ENCODE measurements at places on chromosomes 11 and 22.

DNA sequence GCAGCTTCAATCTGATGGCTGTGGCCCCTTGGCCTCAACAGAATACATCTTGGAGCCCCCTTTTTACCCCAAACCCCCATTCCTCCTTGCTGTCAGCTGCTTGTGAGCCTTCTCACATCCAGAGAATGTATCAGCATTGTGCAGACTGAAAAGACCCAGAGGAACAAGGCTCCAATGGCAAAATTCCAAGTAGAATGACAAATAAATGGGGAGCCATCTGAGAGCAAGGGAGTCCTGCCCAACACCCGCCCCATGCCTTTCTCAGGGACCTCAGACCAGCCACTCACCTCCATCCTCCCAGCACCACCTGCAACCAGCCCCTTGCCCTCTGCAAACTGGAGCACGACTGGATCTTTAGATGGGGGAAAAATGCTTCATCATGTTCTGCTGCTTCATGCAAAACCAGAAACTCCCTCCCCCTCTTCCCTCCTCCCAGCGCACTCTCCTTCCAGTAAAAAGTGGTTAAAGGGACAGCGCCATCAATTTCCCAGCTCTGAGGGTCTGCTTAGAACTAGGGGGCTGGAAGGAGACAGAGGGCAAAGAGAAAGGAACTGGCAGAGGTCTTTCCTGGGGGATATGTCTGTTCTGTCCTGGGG is 2.2 kb upstream of the NEFH start:
- DNase-seq: no peak

DNA sequence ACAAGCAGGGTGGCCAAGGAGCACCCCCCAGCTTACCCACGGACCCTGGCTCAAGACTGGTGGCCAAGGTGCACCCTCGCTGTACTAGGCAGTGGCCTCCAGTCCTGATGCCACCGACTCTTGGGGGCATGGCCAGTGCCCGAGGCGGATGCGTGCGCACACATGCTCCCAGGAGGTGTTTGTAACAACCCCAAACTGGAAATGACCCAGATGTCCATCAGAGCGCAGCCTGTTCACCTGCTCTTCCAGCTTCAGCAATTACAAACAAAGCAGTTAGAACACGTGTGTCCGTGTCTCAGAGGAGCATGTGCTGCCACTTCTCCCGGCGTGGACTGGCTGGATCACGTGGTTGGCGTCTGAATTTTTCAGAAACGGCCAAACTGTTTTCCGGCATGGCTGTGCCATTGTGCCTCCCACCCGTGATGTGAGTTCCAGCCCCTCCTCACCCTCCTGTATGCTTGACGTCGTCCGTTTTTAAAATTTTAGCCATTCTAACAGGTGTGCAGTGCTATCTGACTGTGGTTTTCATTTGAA is 7.1 kb upstream of the MUC6 start:
- no peak for DNase-seq

DNA sequence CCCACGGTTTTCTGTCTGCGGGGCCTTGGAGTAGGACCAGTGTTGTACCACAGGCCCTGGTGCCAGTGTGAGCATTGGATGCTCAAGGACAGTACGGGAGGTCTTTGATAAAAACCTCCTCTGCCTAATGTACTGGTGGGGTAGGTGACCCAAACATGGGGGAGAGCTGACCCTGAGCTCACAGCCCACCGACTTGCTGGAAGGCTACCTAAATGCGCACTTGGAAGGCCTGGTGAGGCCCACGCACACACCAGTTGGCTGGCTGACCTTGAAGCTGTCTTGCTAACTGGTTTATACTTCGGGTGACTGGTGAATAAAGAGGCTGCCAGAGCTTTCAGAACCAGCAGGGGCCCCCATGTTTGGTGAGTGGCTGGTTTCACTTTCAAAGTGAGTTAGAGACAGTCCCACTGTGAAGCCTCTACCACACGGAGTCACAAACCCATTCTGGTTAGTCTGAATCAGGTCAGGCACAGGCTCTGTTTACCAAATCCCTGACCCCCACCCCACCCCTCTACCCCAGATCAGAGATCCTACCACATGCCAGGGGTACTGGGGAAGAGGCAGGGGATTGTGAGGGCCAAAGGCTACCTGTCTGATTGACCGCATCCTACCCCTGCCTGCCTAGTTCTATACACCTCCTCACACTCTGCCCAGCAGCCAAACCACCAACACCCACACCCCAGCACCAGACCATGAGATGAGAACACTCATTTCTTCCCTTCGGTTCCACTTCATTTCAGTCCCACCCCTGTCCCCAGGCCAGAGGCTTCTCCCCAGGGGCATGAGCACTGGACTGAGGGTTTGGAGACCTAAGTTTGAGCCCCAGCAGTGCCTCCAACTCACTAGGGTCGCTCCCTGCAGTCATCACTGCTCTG is 12.7 kb upstream of the IL2RB start:
- DNase-seq: peak; percentile 44

- DNase-seq: no peak
Measured at GRCh38 chr22:42577623-42578240, 24.0 kb downstream of the SERHL2 start.

DNA sequence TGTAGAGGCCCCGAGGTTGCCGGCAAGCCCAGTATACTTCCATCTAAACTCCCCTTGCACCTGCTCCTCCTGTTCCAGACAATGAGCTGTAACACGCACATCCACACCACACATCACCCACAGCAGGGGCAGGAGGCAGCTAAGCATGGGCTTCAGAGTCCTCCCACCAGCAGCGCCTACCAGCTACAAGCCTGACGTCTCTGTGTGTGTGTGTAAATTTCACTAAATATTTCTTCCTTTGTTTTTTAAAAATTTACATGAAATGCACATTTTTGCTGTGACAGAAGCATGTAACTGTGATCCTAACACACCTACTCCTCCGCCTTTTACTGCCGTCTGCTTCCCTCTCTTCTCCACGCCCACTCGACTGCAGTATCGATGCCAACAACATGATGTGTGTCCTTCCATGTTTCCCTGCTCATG is 29.4 kb upstream of the PACSIN2 start:
- no peak for DNase-seq

- DNase-seq: no peak
Measured at GRCh38 chr11:69563946-69564775, 76.8 kb upstream of the CCND1 start.

DNA sequence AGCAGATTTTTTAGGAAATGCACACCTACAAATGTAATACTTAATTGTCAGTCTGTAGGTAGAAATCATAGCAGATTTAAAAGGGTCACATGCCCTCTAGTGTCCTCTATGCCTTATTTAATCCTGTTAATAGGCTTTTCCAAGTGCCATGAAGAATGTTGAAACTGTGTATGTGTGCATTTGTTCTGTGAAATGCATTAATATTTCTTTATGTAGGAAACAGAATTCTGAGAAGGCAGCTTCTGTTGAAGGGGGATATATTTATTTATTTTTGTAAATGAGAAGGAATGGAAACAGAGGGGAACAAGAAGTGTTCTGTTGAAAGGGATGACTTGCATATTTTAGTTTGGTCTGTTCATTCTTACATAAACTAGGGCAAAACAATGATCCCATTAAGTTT is 51.0 kb downstream of the SVIP start:
- DNase-seq: no peak

GRCh38 chr11:35923452-35923851 is 20.4 kb upstream of the LDLRAD3 start:
- no peak for DNase-seq

DNA sequence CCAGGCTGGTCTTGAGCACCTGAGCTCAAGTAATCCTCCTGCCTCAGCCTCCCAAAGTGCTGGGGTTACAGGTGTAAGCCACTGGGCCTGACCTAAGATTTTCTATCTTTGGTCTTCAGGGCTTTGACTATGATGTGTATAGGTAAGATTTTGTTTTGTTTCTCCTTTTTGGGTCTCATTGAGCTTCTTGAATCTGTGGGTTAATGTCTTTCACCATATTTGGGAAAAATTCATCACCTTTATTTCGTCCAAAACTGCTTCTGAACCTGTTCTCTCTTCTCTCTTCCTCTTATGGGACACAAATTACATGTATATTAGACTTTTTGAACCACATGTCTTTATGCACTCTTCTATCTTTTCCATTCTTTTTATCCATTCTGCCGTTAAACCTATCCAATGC is 100.4 kb downstream of the OSBP2 start:
- DNase-seq: no peak

DNA sequence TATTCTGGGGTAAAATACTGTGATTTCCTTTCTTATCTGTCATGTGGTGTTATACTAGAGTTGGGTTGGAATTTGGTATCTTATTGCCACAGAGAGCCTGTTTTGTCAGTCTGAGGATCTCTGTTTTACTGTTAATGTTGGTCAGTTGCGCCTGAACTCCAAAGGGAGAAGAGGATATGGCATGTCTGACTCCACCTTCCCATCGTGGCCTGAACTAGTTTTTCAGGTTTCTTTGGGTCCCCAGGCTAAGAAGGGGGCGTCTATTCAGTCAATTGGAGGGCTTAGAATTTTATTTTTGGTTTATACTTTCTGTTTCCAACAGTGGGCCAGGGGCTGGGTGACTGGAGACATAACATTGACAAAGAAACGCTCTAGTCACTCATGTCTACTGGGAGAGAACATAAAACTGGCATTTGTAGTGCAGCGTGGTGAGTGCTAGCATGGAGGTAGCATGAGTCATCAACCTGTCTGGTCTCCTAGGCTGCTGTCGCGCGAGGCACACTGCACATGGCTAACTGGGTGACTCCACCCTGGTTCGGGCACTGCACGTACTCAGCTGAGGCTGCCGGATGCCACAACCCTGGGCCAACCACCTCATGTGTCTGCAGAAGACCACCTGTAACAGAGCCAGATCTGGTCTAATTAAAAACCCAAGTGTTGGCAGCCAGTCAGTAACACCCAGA is 120.1 kb upstream of the OR9Q1 start:
- DNase-seq: no peak

- no peak for DNase-seq
Measured at GRCh38 chr22:28424427-28425080, 255.1 kb downstream of the TTC28 start.

- DNase-seq: no peak
Measured at GRCh38 chr11:130705670-130706421, 210.4 kb downstream of the SNX19 start.

DNA sequence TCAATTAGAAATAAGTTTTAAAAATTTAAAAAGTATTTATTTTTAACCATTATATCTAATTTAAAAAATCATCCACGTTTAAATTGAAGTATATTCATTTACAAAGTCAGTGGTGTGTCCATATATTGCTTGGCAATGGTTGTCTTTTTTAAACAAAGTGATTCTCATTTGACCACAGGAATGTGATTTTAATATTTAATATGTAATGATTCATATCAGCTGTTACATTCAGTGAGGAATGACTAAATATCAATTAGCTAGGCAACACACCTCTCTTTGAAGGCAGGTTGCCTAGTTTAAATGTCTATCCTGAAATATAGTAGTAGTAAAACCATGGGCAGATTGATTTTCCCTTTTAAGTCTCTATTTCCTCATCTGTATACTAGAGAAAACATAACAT is 392.2 kb upstream of the CCDC179 start:
- DNase-seq: no peak

DNA sequence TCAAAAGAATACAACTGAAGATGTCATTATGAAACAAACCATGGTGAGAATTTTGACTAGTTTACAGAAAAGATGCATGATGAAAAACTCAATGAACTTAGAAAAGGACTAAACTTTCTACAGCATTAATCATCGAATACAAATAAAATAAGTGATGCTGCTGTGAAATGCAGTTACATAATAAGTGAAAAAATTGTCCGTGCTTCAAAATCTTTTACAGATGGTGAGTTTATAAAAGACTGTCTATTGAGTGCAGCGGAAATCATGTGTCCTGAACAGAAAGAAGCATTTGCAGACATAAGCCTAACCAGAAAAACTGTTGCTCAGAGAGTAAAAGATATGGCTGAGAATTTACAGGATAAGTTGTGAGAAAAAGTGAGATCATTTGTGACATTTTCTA is 33.8 kb downstream of the NEAT1 start:
- no peak for DNase-seq

DNA sequence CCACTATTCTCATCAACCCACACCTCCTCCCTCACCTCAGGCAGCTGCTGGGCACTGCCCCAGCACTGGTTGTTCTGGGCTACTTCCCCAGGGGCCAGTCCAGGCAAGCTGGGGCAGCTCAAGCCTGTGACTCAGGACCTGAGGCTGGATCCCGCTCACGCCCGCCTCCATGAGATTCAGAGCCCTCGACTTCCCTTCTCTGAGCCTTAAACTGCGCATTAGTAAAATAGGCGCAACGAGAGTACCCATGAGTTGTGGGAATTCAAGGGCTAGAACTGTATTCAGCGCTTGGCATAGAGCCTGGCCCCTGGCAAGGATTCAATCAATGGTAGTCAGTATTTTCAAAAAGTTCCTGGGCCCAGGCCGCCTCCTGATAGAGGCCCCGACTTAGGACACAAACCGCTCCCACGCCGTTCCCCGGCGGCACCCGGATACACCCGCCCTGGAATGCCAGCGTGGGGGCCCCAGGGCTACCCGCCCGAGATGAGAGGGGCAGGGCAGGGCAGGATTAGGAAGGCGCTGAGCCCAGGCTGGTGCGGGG is 723 bp upstream of the CD82 start:
- no peak for DNase-seq

GRCh38 chr11:124482362-124483147 is 37.1 kb upstream of the OR8B8 start:
- no peak for DNase-seq

GRCh38 chr22:33220476-33221080 is 162.4 kb upstream of the SYN3 start:
- no peak for DNase-seq
